Ovary (tissue), 10 donors: ENCODE measurements at places on chromosomes 5 and 9. TPM values are rescaled to one million over a fixed set of nuclear protein-coding genes. Genes with fewer than 3 reads are reported as not detected.

- DNase-seq = no peak
Observed at GRCh38 chr5:59652449-59652848, 241.1 kb downstream of the PDE4D start.

DNA sequence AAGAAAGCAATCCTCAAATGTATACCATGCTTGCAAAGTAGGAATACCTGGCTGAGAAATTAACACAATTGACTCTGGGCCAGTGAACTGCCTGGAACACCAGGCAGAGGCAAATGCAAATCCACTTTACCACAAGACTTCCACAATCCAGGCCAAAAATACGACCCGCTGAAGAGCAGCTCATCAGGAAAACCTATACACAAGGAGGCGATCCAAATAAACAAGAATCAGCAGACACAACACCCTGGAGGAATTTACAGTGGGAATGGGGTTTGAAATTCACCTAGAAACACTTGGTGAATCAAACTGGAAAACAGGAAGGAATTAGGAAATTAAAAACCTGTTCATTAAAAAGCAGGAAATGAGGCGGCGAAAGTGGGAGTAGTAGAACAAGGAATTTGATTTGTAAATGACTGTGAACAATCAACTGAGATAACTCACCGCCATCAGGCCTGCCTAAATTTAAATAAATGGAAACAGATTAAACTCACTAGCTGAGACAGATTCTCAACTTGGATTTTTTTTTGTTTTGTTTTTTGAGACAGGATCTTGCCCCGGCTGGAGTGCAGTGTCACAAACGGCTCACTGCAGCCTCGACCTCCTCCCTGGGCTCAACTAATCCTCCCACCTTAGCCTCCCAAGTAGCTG, 15.9 kb downstream of the CMBL start:
- DNase-seq = no peak

DNA sequence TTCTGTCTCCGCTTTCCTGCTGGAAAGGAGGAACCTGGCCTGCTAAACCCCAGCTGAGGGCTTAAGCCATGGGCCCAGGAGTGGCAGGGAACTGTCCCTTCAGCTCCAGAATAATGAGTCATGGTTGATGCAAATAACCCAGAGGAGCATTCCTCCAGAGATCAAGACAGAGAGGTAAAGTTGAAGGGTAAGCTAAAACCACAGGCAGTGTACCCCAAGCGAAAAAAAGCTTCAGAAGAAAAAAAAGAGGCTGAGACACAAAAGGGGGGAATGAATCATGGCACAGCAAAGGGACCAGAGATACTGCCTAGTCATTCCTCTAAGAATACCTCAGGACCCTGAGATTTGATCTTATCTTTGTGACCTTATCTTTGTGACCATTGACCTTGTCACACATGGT, 199.5 kb upstream of the TAS2R1 start:
- DNase-seq = no peak

DNA sequence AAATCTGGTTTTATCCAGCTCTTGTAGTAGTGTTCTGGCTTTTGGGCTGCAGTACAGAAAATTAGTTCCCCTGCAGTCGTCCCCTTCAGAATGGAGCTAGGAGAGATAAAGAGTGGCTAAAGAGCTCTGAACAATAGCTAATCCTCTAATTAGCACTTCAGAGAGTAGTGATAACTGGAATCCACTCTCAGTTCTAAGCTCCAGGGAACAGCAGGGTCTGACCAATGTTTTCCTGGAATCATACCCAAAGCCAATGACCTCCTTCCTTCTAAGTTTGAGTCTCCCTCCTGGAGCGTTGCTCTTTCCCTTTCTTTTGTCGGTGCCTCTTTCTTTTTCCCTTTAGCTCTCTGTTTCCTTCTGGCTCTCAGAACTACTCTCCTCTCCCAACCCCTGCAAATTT, 47.4 kb downstream of the MFAP3 start:
- no peak for DNase-seq

DNA sequence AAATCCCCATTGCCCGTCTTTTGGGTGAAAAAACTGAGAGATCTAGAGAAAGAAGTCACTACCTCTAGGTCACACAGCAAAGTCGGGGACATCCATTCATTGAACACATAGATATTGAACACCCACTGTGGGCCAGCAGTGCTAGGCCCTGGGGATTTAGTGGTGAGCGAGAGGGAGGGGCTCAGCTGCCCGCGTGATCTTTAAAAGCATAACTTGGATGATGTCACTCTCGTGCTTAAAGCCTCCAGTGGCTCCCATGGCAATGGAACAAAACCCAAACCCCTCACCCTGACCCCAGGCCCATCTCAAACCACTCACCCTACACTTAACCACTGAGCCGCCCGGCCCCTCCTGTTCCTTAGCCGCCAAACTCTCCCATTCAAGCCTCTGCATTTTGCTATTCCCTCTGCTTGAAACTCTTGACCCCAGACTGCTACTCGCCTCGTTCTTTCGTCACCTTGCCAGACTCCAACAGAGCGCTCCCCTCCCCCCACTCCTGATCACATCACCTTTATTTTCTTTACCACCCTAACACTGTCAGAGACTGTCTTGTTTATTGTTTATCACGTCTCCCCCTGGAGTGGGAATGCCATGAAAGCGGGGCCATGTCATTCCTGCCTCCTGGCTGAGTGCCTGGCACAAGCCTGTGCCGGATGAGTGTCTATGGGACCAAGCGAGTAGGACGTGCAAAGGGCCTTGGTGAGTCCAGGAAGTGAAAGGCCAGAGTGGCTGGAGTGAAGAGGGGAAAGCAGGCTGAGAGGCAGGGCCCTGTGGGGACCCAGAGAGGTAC, 710 bp upstream of the PIP5KL1 start:
- no peak for DNase-seq

Gene DBH
- 0.28 TPM for polyA plus RNA-seq

Gene PCSK5
- 12.7 TPM for polyA plus RNA-seq

Gene PDE8B
- polyA plus RNA-seq = 10.6 TPM

Gene CYFIP2
- polyA plus RNA-seq = 39.8 TPM

Gene MYMK
- not detected for polyA plus RNA-seq
